HFF-Myc (cell line): ENCODE measurements at places on chromosomes 1 and 21.

DNA sequence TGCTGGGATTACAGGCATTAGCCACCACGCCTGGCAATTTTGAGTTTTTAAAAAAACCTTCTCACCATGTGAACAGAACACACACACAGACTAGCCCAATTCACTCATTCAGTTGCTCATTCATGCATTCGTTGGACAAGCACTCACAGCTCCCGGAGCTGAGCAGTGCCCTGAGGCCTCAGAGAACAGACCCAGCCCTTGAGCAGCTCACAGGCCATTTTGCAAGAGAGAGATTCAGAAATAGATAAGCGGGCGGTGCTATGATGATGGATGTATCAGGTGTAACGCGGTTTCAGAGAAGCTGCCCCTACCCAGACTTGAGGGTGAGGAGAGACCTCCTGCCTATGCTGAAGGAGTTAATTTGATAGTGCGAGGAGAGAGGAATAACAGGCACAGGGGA is 18.6 kb downstream of the PTAFR start:
- DNase-seq, result no peak

- DNase-seq, result no peak
These were observed 126.2 kb downstream of the GRIK3 start for GRCh38 chr1:36908096-36908495.

DNA sequence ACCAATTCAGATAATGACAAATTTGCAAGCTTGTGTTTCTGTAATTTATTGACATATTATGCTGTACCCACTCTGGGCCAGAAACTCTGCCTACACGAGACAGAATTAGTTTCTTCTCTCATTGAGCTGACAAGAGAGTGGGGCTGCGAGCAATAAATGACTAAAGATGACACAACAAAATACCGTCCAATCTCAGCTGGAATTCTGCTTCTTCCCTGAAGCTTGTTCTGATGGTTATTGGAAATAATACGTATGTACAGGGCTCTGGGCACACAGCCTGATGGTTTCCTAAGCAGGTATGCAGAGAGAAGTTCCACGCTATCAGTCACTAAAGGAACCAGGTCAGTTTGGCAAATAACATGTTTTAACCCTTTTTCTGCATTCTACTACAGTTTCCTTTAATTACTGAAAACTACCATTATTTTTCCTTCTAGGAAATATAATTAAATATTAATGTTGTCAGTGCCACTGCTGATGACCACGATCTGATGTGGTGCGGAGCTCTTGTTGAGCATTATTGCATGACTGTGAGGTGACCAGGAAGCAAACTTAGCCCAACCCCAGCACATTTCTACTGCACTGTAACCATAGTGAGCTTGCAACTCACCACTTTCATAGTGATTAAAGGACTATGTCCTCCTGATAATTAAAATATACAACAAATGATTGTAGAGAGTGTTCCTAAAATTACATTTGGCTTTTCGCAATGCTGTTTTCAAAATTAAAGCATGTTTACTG is 221.4 kb upstream of the L1TD1 start:
- DNase-seq, result no peak

- DNase-seq, result no peak
These were observed 30.3 kb downstream of the SSBP3 start for GRCh38 chr1:54375712-54376429.

- peak; percentile 64 for DNase-seq
These were observed 52.2 kb downstream of the CAPZB start for GRCh38 chr1:19432943-19433718.

DNA sequence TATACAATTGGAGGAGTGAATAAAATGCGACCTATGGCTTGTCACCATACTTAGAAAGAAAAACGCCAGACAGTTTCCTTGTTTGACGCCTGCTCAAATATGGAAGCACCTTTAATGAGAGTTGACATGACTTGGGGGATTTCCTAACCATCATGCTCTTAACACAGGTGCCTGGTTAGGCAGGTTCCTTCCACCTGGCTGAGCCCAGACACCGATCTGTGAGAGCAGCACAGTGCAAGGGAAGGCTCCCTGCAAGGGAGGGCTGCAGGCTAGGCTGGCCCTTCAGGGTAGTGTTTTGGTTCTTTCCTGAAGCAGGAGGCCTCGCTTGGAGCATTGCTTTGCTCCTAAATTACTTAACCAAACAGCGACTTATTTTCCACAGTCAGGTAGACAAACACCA is 24.6 kb upstream of the KLHDC8A start:
- DNase-seq, result no peak

DNA sequence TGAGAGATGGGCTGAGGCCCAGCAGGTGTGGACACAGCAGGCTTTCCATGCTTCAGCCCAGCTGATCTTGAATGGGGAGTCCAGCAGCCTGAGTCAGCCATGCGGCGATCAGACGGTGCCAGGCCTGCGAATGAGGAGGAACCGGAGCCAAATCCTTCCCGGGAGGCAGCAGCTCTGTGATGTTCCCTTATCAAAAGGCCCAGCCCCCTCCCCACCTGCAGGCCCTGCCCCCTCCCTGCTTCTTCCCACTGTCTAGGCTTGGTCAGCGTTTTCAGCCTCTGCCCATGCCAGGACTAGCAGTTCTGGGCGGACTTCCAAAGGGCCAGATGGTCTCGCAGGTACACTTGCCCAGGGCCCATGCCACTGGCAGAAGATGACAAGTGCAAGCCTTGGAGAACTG is 253.8 kb downstream of the KAZN start:
- no peak for DNase-seq

DNA sequence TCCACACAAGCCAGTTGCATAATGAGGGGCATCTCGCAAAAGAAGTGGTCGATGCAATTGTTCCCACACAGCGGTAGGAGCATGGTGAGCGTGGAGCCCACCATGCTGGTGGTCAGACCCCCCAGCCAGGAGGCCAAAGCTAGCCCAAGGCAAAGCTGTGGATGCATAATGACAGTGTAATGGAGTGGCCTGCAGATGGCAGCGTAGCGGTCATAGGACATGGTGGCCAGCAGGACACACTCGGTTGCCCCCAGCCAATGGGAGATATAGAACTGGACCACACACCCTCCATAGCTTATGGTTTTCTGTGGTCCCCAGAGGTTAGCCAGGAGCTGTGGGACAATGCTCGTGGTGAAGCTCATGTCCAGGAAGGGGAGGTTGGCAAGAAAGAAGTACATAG is 4.3 kb downstream of the OR2C3 start:
- DNase-seq, result no peak

DNA sequence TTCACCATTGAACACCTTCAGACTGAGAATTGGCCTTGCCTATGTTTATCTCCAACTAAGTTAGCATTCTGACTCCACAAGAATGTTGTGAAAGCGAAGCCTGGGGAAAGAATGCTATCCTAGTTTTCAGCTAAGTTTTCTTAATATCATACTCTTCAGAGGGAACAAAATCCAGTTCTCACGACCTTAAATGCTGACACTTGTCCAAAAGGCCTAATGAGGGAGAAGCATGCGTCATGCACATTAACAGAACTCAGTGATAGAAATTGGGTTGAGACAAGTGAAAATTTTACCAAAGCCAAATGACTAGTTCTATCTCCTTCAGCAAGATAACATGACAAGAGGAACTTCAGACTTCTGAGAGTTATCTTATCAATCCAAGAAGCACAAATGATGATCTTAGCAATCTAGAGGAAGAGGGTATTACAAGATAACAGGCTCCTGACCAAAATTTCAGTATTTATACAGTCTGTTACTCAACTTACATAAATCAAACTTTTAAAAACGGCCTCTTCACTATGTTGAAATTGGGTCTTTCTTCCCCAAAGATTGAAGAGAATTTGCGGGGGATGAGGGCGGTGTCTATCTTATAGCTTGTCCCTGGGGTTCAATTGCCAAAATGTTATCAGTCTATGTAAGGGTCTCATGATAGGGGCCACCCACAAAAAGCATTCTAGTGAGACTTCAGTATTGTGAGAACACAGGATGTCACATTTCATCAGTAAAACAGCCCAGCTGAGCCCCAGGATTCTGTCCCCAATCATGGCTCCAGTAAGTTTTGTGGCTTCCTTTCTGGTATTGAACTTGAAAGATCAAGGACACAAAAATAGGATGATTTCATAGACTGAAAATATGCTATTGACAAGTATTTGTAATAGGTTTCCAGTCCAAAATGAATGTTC is 26.5 kb upstream of the SLC45A3 start:
- DNase-seq, result no peak

GRCh38 chr1:12618965-12619791 is 1.2 kb upstream of the DHRS3 start:
- peak; percentile 64 for DNase-seq

- DNase-seq, result no peak
These were observed 4.6 kb downstream of the NENF start for GRCh38 chr1:212437179-212437798.
